Karpas-422 (cell line): ENCODE measurements at places on chromosomes 12 and 14.

GRCh38 chr12:124581307-124582107, 14.1 kb upstream of the NCOR2 start:
- no peak overlapping the region for H3K27ac ChIP-seq
- DNase-seq = no peak
- H3K36me3 ChIP-seq = no peaks in the 10 kb centered on the region

- DNase-seq = no peak
- H3K4me3 ChIP-seq = no peak overlapping the region
- no peaks in the 10 kb centered on the region for H3K27me3 ChIP-seq
- H3K36me3 ChIP-seq = no peaks in the 10 kb centered on the region
Measured at GRCh38 chr12:127781336-127781735, 485.6 kb upstream of the TMEM132C start.

DNA sequence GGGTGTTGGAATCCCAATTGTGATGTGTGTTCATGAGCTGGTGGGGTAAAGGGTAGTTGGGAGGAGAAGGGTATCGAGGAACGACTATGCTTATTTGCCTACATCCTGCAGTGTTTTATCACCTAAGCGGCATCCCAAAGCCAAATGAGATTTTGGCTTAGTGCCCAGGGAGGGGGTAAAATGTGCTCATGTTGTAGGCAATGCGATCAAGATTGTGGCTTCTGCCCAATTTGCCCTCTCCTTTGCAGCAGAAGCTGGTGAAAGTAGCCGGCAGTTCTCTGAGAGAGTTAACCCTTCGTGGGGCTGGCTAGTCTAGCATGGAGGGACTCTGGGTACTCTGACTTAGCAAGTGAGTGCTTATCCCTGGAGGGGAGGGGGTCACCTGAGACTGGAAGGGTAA, 753 bp downstream of the RPH3A start:
- H3K36me3 ChIP-seq = no peaks in the 10 kb centered on the region
- no peaks in the 10 kb centered on the region for H3K4me1 ChIP-seq
- no peak overlapping the region for H3K27ac ChIP-seq
- no peaks in the 10 kb centered on the region for H3K27me3 ChIP-seq

DNA sequence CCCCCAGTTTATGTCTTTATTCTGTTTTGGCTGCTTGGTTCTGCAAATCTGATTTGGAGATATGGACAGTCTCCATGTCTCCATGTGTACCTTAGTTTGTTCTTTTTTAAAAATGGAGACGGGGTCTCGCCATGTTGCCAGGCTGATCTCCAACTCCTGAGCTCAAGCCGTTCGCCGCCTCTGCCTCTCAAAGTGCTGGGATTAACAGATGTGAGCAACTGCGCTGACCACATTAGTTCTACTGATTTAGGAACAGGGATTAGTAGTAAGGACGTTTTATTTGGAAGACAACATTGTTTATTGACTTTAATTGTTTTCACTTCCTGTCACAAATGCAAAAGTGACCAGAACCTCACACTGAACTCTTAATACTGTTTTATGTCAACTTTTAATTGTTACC, 14.7 kb downstream of the AEBP2 start:
- no peaks in the 10 kb centered on the region for H3K36me3 ChIP-seq
- no peak overlapping the region for H3K27ac ChIP-seq
- H3K4me1 ChIP-seq = peaks cover 51% of the 10 kb centered on the region
- H3K4me3 ChIP-seq = no peak overlapping the region
- no peak for DNase-seq

DNA sequence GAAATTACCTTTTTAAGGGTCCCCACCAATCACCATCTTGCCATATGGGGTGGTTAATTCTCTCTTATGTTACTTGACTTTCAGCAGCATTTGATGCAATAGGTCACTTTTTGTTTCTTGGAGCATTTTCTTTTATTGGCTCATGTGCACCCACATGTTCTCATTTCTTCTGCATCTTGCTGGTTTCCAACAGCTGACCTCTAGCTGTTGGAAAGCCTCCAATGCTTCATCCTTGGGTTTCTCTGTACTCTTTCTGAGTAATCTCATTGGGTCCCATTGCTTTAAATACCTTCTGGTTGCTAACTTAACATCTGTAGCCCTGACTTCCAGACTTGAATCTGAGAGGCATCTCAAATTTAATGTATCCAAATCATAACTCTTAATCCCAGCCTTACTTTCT, 116.8 kb downstream of the CRADD start:
- DNase-seq = no peak
- H3K36me3 ChIP-seq = no peaks in the 10 kb centered on the region
- H3K27ac ChIP-seq = no peak overlapping the region
- H3K4me1 ChIP-seq = peaks cover 50% of the 10 kb centered on the region
- no peaks in the 10 kb centered on the region for H3K27me3 ChIP-seq
